ENCODE measurements at places on chromosomes 4 and X.
A peak's percentile ranks its signal among the peaks of the same experiment; 100 is the strongest.

DNA sequence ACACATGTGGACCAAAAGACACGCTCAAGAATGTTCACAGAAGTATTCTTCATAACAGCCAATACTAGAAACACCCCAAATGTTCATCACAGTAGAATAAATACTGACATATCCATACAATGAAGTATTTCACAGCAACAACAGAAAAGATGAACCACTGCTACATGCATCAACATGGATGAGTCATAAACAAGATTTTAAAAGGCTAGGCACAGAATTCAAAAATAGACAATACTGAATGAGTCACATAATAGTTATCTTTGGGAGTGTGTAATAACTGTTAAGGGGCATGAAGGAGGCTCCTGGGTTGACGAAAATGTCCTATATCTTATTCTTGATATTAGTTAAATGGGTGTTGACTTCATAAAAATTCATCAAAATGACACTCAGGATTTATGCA lies 43.5 kb downstream of the CLOCK start:
- DNase-seq, result no peak

DNA sequence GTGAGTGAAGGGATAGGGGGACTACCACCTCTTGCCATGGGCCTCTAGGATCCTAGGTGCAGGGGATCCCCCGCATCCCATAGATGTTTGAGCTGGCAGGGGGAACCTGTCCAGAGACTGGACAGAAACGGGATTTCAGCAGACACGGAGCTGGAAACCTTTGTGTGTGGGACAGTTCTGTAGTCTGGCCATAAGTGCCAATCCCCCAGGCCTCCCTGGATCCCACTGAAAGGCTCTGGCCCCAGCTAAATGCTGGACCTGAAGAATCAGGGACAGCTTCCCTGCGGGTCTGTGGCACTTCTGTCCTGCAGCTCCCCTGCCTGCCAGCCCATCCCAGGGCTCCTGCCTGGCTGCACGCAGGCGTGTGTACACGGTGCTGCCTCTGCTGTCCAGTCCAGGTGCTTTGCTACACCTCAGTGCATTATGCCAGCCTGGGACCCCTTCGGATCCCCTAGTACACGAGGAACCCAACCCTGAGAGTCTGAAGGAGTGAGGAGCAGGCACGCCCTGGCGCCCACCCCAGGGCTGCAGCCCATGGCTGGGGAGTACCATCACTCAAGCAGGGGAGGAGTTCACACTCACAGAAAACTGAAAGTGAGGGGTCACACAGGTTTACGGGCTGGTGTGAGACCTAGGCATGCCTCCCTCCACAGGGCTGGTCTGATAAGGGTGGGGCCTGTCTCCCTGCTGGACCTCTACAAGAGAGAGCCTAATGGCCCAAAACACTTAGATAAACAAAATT lies 703.0 kb downstream of the ARAP2 start:
- no peak for DNase-seq

GRCh38 chr4:140865253-140866217 lies 109.3 kb upstream of the TBC1D9 start:
- DNase-seq, result no peak

DNA sequence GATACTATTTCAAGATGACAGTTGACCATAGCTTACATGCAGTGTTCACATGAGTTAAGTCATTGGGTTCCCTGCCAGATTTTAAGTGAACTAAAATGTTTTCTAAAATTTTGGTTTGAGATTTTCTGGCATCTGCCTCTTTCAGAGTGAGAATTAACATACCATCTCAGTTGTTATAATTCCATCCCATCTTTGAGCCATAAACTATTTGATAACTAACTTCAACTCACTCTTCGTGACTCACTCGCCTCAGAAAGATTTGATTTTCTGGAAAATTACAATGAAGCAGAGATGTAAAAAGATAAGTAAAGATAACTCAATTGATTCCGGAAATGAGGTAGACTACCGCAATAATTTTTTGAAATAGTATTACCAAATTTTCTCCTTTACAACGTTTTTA lies 61.8 kb downstream of the HMGB2 start:
- DNase-seq, result no peak

DNA sequence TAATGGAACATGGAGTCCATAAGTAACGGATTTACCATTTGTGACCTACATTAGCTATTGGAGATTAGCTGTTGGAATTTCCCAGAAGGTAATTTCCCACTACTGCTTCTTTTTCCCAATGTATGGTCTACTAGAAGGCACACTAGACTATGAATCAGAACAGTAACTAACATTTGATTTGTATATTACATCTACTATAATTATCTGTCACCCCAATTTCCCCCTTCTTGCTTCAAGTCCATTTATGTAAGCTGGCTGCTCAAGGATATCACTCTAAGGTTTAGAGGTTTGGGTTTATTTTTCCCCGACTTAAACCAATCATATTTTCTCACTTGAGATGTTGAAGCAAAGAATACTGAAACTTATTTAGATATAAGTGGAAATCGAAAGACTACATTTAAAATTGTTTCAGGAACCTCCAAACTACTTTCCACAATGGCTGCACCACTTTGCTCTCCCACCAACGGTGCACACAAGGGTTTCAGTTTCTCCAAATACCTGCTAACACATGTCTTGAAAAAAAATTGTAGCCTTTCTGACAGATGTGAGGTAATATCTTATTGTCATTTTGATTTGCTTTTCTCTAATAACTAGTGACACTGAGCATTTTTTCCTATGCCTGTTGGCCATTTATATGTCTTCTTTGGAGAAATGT lies 33.3 kb upstream of the H2AZ1 start:
- DNase-seq, result no peak

- DNase-seq, result no peak
Observed at GRCh38 chr4:140374130-140374477, 658 bp downstream of the SCOC start.

- no peak for DNase-seq
Observed at GRCh38 chr4:174457468-174457867, 64.8 kb downstream of the HPGD start.

GRCh38 chr4:139641218-139641617 lies 24.4 kb upstream of the MGST2 start:
- no peak for DNase-seq

DNA sequence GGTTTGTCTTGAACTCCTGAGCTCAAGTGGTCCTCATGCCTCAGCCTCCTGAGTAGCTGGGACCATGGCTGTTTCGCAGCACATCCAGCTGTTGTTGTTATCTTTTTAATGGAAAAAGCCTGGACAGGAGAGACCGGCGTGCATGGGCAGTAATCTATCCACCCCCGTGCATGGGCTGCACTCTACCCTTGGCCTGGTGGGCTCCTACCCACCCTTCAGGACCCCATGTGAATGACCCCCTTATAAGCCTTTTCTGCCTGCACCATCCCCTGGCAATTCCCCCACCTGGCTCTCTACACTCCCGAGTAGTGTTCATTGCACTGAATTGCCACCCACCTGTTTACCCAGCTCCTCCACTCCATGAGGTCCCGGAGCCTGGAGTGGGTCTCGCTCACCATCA lies 18.9 kb upstream of the HTRA3 start:
- DNase-seq, result no peak

DNA sequence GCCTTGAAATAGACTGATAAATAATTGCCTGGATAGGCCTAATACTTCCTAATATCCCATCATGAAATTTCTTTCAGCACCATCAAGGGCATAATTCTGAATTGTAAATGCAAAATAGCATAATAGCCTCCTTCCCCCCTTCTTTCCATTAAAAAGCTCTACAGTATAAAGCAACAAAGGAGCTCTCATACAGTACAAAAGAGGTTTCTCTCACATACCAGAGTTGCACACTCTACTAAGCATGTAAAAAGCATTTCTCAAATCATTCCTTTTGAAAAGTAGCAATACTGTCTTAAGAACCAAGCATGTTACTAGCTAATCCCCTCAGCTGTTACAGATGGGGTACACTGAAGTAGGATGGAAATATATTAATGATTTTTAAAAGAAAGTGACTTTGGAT lies 509.0 kb downstream of the KLHL13 start:
- DNase-seq, result no peak

- peak; percentile 12 for DNase-seq
Observed at GRCh38 chrX:23373129-23373804, 38.6 kb downstream of the PTCHD1 start.

DNA sequence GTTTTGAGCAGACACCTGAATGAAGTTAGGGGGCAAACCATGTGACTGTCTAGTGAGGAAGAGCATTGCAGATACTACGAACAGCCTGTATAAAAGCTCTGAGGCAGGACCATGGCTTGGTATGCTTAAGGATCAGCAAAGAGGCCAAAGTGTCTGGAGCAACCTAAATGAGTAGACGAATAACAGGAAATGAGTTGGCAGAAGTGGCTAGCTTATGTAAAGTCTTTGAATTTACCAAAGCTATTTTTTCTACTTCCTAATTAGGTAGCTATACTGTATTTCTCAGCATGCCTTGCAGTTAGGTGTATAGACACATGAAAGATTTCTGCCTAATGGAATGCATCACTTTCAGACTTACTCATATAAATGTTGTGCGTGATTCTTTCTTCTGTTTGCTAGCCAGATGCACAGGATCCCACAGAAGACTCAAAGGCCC lies 9.3 kb upstream of the GPRIN3 start:
- DNase-seq, result no peak

- DNase-seq, result no peak
Observed at GRCh38 chrX:133869270-133869669, 116.1 kb downstream of the GPC3 start.

DNA sequence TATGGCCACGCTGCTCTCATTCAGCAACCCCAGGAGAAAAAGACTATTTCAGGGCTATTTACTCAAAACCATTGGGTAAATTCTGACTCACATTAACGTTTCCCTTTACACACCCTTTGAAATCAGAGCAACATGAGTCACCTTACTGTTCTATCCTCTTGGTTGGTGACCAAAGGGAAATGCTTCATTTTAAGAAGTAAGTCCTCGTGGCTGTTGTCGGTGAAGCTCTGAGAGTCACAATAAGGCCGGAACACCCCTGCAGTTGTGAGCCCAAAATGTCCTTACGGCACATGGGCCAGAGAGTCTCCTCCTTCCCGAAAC lies 56.3 kb upstream of the SPRY1 start:
- DNase-seq, result no peak

GRCh38 chrX:20029728-20030127 lies 38.9 kb upstream of the BCLAF3 start:
- no peak for DNase-seq

GRCh38 chr4:100555611-100556337 lies 38.0 kb upstream of the EMCN start:
- no peak for DNase-seq

DNA sequence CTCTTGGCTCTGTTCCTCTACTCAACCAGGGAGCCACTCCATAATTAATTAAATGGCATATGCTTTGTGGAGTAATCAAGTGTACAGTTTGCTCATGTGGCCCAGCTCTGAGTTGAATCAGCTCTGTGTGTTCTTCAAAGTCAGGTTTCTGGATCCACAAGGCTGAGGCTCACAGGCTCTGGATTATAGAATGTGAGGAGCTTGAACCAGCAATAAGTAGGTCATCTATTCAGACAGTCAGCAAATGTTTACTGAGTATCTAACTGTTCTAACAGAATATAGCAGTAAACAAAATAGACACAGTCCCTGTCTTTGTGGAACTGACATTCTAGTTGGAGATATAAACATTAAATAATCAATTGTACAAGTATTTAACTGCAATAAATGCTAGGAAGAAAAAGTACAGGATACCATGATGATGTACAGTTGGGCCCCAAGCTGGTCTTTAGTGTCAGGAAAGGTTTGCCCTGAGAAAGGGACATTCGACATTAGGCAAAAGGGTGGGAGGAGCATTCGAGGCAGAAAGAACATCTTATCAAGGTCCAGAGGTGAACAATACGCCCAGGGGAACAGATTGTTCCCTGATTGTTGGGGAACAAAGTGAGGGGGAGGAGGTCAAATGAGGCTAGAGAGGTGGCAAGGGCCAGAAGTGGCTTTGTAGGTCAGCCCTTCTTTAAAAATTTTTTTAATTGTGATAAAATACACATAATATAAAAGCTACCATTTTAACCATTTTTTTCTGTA lies 20.5 kb upstream of the TSR2 start:
- DNase-seq, result no peak

GRCh38 chr4:14877246-14878225 lies 124.7 kb upstream of the CPEB2 start:
- no peak for DNase-seq

GRCh38 chr4:7185487-7186030 lies 6.8 kb upstream of the SORCS2 start:
- no peak for DNase-seq

DNA sequence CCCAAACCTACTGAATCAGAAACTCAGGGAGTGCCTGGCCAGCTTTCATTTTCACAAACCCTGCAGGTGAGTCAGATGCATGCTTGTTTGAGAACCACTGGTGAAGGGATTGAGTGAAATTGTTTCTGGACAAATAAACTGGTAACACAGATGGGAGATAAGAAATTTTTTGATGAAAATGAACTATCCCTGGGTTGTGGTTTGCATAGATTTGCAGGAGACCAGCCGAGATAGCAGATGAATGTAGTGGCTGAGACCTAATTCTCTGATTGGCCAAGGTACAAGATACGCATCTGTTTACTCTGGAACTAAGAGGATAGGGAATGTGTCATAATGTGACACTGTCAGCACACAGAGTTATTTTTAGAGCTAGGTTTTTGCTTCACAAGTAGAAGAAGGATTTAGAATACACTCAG lies 117.8 kb upstream of the NOCT start:
- DNase-seq, result no peak

DNA sequence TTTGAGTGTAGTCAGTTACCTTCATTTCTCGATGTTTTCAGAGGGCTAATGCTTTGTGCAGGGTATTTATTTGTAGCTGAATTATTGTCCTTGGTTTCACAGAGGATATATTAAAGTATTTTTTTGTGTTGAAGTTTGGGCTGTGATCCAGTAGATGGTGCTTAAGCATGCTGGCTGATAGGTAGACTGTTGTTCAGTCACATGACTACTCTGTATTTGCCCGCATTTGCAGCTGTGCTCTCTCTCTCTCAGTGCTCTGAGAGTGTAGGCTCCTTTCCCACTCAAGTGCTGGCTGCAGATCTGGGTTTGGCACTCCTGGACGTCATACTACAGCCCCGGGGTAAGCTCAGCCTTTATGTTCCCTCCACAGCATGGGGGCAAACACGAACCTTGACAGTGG lies 21.7 kb downstream of the RAB40AL start:
- no peak for DNase-seq

GRCh38 chr4:168540086-168540485 lies 43.2 kb downstream of the PALLD start:
- DNase-seq, result no peak

DNA sequence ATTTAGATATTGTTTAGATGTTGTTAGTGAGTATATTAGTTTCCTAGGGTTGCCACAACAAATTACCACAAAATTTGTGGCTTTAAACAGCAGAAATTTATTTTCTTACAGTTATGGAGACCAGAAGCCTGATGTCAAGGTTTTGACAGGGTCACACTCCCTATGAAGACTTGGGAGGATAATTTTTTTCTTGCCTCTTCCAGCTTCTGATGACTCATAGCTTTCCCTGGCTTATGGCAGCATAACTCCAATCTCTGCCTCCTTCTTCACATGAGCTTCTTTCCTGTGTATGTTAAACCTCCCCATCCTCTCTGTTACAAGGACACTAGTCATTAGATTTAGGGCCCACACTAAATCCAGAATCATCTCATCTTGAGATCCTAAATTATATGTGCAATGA lies 20.9 kb upstream of the RAB40A start:
- DNase-seq, result no peak

GRCh38 chr4:143986180-143986579 lies 33.0 kb downstream of the GYPB start:
- DNase-seq, result no peak
